Keratinocyte (primary cell): ENCODE measurements at places on chromosomes 7 and 10. TPM values are rescaled to one million over a fixed set of nuclear protein-coding genes. Genes with fewer than 3 reads are reported as not detected.
A peak's percentile ranks its signal among the peaks of the same experiment; 100 is the strongest.

GRCh38 chr7:4906682-4907081, 23.2 kb upstream of the RADIL start:
- no peak for DNase-seq

ADRB1 gene
- polyA plus RNA-seq, result 0.04 to 0.07 TPM (median 0.05 TPM) in 3 replicates

GRCh38 chr7:95141755-95142154, 182.6 kb downstream of the PON1 start:
- DNase-seq, result no peak

DNA sequence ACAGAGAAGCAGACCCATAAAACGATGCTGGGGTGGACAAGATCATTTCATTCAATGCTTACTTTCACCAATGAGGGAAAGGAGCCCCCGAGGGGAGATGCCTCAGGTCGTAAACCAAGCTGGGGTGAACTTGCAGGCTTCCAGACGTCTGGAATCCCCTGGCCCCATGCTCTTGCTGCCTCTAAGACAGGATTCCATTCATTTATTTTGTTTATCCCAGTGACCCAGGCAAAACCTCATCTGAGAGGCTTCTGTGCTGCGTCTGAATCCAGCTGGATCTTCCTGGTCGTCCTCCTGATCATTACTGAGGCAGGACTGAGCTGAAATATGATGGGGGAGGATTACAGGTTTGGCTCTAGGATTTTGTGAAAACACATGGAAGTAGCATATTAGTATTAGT, 182.9 kb downstream of the MYOF start:
- DNase-seq, result no peak

KIF11 gene
- polyA plus RNA-seq, result 1.5 to 10.6 TPM (median 6.3 TPM) in 3 replicates

PDE1C gene
- 0.61 to 5.3 TPM (median 2.5 TPM) in 3 replicates for polyA plus RNA-seq

- no peak for DNase-seq
These were observed 19.6 kb upstream of the GTPBP4 start for GRCh38 chr10:968546-969199.

DNA sequence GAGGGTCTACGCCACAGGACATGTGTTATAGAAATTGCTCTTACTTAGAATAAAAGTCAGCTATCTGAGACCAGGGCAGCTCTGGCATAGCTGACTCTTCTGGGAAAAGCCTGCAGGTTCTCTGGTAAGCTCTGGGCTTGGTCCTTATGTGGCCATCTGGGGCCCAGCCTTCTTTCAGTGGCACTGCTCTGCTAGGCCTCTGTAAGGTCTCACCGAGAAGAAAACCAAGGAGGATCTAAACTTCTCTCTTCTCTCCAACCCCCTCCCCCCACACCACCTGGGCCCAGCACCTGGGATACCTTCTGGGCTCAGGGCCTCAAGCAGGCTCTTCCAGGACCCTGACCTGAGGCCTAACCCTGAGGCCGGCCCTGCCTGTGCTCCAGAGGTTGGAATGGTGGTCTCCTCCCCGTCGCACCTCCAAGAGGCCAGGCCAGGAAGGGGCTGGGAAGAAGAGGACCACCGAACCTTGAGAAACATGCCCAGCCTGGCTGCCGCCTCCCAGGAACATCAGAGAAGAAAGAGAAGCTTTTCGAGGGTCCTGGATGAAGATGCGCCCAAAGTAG, 323.6 kb downstream of the GFRA1 start:
- DNase-seq, result no peak

DNA sequence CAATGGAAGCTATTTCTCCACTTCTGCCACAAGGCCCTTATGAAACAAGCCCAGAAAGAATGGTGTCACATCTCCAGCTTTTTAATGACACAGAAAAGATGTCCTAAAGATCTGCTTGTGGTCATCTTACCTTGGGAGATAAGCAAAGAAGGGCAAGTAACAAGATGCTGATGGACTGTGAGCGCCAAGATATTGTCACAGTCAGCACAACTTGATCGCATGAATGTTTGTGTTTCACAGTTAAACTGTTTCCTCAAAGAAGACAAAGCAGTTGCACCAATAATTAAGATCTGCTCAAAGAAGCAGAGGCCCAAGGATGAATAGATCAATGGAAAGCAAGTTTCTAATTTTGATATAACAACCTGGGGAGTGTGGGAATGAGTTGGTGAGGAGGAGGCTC, 15.9 kb downstream of the ICA1 start:
- DNase-seq, result no peak

EPO gene
- 0.35 to 0.86 TPM (median 0.41 TPM) in 3 replicates for polyA plus RNA-seq

GRCh38 chr7:107446531-107446930, 23.3 kb upstream of the GPR22 start:
- DNase-seq, result peak; percentile 19

SHH gene
- not detected in 3 replicates for polyA plus RNA-seq

- DNase-seq, result no peak
These were observed 638.1 kb upstream of the CNTNAP2 start for GRCh38 chr7:145478541-145478940.

DNA sequence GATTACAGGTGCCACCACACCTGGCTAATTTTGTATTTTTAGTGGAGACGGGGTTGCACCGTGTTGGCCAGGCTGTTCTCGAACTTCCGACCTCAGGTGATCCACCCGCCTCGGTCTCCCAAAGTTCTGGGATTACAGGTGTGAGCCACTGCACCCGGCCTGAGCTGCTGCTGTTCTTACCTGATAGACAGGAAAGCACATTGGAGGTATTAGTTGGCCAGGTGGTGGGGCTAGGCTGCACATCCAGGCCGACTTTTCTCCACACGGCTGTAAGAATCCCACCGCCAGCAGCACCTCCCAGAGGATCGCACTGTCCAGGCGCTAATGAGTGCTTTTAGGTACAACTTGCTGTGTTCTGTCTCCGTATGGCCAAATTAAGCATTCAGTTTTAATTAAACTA, 112.6 kb downstream of the WDR37 start:
- no peak for DNase-seq

FOXP2 gene
- polyA plus RNA-seq, result 0.85 to 1.4 TPM (median 0.98 TPM) in 3 replicates

GJC3 gene
- polyA plus RNA-seq, result not detected in 3 replicates

IKZF1 gene
- not detected in 3 replicates for polyA plus RNA-seq

GRCh38 chr7:74479961-74480829, 26.5 kb downstream of the GTF2IRD1 start:
- no peak for DNase-seq

LAMB4 gene
- polyA plus RNA-seq, result 1.6 to 10.3 TPM (median 3.7 TPM) in 3 replicates

- DNase-seq, result no peak
These were observed 217.2 kb downstream of the ANK3 start for GRCh38 chr10:60172363-60172990.

DNA sequence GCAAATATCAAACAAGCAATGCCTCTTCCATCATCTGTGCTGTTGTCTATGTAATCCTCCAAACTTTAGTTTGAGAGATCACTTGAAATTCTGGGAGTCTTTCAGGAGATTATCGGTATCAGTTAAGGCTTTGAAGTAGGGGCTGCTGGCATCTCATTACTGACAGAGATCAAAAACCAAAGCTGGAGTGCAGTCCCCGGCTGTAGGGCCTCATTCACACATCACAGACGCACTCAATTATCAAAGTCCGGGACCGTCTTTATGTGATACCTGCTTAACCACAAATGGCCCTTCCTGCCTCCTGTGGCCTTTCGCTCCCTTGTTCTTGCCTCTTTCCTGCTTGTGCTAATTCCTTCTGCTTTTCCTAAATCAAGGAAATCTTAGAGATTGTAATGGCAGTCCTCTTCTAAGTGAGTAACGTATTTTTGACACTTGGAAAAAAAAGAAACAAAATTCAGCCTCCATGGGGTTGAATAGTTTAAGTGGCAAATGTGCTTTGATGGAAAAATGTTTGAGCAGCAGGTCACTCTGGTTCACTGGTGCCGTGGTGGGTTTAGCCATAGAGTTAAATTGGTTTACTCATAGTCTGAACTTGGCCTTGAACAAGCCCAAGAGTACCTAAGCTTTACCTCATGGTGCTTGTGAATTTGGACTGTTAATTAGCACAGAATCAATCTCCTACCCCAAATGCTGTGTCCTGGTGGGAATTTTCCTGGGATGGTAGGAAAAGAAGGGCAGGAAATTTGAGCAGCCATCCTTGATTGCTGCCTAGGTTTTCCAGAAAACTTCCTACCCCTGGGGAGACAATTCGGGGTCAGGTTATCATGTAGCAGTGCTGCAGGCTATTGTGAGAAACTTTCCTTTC, 178.9 kb upstream of the LYZL1 start:
- no peak for DNase-seq

LDB3 gene
- polyA plus RNA-seq, result 0.01 TPM in 2 of 3 replicates, not detected in the other

DNA sequence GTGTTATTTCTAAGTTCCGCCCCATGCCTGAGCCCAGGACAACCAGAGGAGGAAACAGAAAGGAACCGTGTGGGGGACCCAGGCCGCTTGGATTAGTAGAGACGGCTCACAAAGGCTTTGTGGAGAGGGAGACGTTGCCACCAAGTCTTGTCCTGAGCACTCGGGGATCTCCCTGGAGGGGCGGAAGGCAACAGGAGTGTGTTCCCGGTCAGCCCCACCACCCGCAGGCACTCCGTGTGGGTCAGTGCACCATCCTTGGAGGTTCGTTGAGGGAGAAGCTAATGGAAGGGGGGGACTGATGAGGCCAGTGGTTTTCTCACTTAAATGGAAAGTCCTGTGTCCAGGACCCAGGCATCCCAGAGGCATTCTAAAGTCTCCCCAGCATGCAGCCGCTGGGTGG, 26.7 kb upstream of the EN2 start:
- DNase-seq, result no peak

GRCh38 chr10:44978570-44979280, at the start of gene DEPP1:
DEPP1 (minus strand) TSS chr10:44978809; CDS start chr10:44978030, 779 bp downstream.
- DNase-seq, result peak; percentile 69

RBM20 gene
- 0.01 to 0.04 TPM (median 0.01 TPM) in 3 replicates for polyA plus RNA-seq

FAM237B gene
- not detected in 3 replicates for polyA plus RNA-seq

DNA sequence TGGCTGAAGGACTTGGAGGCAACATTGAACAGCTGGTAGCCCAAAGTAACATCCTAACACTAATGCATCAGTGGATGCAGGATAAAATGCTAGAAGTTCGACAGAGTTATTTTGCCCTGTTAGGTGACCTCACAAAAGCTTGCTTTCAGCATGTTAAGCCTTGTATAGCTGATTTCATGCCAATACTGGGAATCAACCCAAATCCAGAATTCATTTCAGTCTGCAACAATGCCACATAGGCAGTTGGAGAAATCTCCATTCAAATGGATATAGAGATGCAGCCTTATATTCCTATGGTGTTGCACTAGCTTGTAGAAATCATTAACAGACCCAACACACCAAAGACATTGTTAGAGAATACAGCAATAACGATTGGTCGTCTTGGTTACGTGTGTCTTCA, 62.9 kb downstream of the CCSER2 start:
- DNase-seq, result no peak

- no peak for DNase-seq
These were observed 3.0 kb downstream of the GCC1 start for GRCh38 chr7:127582361-127582760.

DNA sequence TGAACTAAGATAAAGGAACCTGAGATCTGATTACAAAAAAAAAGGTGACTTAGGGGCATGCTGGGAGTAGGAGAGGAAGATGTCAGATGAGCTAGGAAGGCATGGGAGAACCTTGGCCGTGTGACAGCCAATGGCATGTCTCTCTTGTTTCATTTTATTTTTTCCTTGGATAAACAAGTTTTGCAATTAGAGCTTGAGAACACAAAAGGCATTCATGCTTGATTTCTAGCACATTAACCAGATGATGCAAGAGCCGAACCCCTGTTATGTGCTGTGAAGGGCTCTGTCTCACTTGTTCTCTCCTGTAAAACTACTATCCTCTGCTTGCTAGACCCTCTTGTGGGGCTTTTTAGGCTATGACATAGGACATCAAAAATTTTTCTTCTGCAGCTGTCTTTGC, 134.3 kb upstream of the ASAH2 start:
- no peak for DNase-seq

COL26A1 gene
- polyA plus RNA-seq, result not detected in 3 replicates

DNA sequence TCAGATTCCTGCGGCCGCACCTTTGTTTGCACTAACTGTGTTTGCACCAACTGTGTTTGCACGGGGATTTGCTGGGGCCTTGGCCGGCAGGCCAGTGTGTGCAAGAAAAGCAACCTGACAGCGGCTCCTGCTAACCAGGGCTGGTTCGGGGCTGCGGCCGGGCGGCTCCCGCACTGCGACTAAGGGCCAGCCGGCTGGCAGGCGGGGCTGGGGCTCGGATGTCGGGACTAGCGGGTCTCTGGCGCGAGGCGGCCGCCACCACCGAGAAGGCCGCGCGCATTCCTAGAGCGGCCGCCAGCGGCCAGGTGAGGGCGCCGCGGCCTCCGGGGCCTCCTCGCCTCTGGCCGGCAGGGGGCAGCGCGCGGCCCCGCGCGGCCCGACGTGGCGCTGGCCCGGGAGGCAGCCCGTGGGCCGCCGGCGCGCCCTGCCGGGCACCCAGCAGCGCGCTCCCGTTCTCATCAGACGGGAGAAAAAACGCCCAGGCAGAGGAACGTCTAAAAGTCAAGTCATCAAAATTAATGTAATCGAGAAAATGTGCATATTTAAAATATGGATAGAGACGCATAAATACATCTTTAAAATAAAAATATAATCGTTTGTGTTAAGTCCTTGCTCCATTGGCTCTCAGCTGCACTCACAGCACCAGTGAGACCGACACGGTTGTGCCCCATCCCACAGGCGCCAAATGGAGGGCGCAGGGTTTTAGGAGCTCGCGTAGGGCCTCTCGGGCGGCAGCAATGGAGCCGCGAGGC, 38.5 kb downstream of the ZNF777 start:
- no peak for DNase-seq

PLAC9 gene
- polyA plus RNA-seq, result 0.39 to 0.70 TPM in 2 of 3 replicates, not detected in the other

TACR2 gene
- 0.05 to 0.11 TPM (median 0.07 TPM) in 3 replicates for polyA plus RNA-seq

GRCh38 chr7:147151661-147152060, 1035.1 kb downstream of the CNTNAP2 start:
- DNase-seq, result no peak

DNA sequence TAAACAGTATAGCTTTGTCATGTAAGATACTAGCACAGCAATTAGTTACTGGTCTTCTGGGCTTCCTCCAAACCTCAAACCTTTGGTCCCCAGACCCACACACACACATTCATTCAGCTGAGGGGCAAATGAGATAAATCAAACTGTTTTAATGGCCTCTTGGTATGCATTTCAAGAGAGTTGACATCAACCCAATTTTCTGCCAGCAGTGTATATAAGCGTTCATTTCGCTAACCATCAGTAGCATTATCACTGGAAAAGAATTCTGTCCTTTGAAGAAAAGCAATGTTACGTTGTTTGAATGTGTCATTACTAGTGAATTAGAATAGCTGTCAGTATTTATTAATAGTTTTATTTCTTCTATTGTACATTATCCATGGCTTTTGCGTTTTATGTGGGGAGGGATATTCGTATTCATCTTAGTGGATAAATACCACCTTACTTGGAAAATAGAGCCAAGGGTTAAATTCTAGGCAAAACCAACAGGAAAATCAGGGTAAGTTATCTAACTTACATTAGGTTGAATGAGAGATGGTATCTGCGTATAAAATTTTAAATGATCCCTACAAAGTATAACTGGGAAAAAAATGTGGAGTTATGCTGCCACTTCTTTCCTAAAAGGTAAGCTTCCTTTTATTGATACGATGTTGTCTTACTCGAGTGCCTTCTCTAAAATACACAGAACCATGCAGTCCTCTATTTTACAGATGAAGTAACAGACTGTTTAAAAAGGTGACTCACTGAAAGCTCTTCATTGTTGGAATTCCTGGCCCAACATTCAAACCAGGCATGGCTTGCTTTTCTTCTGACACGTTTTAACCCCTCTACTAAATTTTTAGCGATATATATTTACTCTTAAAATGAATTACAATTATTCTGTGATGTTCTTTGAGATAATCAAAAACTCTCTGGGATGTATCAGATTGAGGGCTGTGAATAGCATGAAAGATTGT, 2.0 kb upstream of the ZMYND11 start:
- peak; percentile 26 for DNase-seq

TMEM196 gene
- polyA plus RNA-seq, result not detected in 3 replicates
